ENCODE measurements at places on chromosomes 2 and 18.

GRCh38 chr2:219247678-219248642 is 2.7 kb downstream of the STK16 start:
- DNase-seq = no peak

- DNase-seq = no peak
Observed at GRCh38 chr18:60982928-60983327, 350.3 kb upstream of the CDH20 start.

DNA sequence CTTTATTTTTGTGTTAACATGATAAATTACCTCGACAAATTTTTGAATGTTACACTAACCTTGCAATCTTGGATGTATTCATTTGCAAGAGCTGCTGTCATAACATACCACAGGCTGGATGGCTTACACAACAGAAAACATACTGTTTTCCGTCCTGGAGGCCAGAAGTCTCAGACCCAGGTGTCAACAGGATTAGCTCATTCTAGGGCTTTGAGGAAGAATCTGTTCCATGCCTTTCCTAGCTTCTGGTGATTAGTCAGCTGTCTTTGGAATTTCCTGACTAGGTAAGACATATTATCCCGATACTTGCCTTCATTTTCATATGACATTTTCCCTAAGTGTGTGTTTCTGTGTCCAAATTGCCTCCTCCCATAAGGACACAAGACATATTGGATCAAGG is 188.6 kb upstream of the CDH19 start:
- no peak for DNase-seq

DNA sequence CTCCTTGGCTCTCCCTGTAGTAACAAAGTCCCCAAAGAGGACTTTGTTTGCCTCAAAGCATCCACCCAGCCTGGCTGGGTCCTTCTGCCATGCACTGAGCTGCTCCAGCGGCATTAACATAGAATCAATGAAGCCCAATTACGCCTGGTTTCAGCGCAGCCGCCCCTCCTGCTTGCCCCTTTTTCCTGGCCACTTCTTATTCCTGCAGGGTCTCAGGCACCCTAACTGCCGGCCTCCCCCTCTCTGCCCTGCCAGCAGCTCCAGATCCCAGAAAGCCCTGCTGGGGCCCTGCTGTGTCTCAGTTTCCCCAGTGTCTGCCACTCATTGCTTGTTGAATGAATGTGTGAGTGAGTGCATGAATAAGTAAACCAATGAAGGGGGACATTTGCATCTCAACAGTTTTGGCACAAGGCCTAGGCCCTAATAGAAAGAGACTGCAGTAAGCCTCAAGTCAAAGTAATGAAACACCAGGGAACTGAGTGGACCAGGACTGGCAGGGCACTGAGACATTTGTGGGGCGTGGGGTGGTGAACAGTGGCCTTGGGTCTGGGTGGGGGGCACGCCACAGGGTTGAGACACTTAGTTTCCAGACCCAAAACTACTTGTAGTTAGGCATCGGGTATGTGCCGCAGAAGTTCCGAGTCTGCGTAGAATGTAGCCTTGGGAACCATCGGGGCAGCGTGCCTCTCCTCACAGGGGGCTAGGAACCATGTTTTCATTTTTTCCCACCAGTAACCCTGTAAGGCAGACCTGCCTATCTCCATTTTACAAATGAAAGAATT is 60.6 kb downstream of the SMAD7 start:
- no peak for DNase-seq

GRCh38 chr2:118856330-118856977 is 9.0 kb upstream of the EN1 start:
- DNase-seq = no peak

GRCh38 chr2:215851082-215851481 is 162.3 kb downstream of the MREG start:
- no peak for DNase-seq

- no peak for DNase-seq
Observed at GRCh38 chr18:24500217-24500616, 39.8 kb downstream of the HRH4 start.

DNA sequence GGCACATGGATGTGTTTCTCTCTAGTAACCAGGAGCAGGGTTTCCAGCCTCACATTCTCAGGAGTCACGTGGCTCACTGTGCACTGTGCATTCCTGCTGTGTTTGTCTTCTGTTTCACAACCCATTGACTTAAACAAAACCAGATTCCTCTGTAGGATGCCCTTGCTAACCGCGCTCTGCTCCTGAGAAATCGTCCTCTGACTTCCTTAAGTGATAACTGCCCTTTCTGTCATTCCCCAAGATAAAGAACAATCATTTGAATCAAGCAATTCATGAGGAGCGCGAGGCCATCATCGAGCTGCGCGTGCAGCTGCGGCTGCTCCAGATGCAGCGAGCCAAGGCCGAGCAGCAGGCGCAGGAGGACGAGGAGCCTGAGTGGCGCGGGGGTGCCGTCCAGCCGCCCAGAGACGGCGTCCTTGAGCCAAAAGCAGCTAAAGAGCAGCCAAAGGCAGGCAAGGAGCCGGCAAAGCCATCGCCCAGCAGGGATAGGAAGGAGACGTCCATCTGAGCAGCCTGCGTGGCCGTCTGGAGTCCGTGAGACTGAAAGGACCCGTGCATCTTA is 60.2 kb downstream of the RALBP1 start:
- DNase-seq = no peak

DNA sequence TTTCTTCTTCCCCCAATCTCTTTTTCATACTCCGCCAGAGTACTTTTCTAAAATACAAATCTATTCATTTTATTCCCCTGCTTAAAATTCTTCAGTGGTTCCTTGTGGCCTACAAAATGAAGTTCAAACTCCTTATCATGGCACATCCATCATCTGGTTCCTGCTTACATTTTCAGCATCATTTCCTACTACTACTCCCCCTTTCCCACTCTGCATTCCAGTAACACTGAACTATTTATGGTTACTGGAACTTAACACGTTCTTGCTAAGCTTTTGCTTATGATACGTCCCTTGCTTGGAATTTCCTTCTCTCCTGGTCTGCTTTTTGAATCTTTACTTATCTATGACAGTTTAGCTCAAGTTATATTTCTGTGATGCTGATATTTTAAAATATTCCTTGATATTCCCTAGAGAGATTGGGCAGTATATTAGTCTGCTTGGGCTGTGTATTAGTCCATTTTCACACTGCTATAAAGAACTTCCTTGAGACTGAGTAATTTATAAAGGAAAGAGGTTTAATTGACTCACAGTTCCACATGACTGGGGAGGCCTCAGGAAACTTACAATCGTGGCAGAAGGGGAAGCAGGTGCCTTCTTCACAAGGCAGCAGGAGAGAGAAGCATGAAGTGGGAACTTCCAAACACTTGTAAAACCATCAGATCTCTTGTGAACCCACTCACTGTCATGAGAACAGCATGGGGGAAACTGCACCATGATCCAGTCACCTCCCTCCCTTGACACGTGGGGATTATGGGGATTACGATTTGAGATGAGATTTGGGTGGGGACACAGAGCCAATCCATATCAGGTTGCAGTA is 53.2 kb downstream of the BMPR2 start:
- no peak for DNase-seq

All from T-helper 17 cell (primary cell).